ENCODE measurements at places on chromosomes 5 and 9.

DNA sequence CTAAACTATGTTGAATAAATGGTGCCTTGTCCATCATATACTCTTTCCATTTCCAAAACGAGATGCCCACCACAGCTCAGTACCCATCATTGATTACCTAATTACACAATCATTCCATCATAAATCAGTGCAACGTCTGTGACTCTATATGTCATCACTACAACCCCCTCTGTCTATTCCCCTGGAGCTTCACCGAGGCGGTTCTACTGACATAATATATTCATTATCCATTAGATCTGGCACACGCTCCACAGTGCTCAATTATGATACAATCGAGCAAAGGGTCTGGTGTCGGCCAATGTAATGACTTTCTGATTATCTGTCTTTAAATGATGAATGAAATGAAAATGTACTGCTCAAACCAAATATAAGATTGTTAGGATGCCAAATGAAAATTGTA, 1737.7 kb upstream of the WWC1 start:
- DNase-seq: no peak

DNA sequence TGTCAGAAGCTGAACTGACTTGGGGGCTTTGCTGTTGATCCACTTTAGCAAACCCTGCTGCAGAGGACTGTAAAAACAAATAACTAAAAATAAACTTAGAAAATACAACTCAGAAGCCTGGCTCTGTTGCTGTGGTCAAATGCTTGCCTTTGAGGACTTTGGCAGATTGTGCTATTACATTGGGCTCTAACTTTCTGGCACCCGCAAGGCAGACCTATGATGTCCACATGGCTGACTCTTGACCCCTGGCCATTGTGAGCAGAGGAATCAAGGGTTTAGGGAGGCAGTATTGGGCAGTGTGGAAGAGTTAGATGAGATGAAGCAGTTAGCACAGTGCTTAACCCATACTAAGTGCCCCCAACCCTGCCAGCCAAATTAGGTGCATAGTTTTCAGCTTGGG, 34.0 kb downstream of the OTULIN start:
- DNase-seq: no peak

- DNase-seq: peak; percentile 28
Observed at GRCh38 chr9:17005056-17005823, 129.6 kb upstream of the CNTLN start.

DNA sequence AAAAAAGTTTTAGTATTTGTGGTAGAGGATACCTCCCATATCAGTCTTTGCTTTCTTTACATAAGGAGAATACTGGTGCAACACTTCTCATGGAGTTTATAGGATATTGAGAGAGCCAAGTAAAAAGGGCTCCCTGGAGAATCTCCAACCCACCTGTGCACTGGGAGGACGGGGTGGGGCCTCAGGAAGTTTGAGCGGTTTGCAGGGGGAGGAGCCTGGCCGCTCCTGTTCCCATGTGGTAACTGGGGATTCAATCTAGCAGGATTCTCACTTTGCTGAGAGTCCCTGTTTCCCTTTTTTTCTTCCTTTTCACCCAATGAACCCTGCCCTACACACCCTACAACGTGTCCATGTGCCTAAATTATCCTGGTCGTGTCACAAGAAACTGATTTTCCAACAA, 82.8 kb downstream of the APTX start:
- DNase-seq: no peak

DNA sequence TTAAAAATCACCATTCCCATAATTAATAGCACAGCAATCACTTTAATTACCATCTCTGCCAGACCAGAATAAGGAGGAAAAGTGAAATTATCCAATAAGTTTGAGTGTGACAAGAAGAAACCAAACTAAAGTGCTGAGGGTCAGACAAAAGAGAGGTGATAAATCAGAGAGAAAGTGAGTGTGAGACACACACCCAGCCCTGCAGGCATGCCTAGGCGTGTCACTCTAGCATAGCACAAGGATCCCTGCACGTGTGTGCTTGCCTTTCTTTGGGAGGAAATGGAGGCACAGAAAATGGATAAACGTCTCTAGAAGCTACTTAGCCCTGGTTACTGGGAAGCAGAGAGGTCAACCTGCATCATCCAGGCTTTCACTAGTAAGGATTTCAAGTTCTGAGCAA, 56.2 kb downstream of the SEMA6A start:
- no peak for DNase-seq

DNA sequence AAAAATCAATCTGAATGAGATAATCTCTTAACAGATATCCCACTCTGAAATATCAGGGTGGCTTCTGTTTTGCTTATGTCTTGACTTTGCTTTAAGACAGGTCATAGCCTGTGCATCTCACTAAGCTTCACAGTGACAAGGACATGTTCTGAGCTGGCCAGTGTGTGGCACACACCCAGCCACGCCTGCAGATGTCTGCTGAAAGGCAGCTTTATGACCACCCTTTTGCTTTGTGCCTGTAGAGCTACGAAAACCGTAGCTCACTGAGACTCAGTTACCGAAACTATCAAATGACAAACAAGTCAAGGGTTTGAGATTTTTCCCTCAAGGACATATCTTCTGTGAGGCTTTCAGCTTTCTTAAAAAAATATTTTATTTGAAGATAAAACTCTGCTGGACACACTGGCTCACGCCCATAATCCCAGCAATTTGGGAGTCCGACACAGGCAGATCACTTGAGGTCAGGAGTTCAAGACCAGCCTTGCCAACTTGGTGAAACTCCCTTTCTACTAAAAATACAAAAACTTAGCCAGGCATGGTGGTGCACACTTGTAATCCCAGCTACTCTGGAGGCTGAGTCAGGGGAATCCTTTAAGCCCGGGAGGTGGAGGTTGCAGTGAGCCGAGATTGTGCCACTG, 233.2 kb downstream of the SPATA31A1 start:
- no peak for DNase-seq

GRCh38 chr5:179762781-179763176, 30.2 kb downstream of the MAML1 start:
- DNase-seq: peak; percentile 50

DNA sequence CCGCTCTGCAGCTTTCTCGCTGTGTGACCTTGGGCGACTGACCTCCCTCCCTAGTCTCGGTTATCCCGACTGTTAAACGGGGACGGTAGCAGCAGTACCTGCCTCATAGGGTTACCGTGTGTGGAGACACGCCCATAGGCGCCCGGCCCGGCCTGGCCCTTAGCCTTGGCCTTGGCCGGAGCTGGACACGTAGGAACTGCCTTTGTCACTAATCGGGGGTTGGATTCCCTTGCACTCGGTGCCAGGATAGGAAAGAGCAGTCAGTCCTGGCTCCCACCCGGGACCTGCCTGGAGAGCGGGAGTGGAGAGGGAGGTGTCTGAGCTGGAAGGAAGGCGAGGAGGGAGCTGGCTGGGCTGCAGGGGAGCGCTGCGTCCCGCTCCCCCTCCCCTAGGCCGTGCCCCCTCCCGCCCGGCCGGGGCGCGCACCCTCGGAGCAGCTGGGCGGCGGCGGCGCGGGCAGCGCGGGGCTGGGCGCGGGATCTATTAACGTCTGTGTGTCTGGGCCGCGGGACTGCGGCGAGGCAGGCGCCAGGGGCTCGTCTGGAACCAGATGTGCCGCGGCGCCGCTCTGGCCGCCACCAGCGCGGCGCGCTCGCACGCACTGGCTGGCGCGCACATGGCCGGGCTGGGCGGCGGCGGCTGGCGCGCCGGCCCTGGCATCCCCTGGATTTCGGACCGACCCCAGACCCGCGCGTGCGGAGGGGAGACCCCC, 31.7 kb downstream of the PRRX2 start:
- no peak for DNase-seq

GRCh38 chr9:79658926-79659325, 87.2 kb downstream of the TLE4 start:
- no peak for DNase-seq

DNA sequence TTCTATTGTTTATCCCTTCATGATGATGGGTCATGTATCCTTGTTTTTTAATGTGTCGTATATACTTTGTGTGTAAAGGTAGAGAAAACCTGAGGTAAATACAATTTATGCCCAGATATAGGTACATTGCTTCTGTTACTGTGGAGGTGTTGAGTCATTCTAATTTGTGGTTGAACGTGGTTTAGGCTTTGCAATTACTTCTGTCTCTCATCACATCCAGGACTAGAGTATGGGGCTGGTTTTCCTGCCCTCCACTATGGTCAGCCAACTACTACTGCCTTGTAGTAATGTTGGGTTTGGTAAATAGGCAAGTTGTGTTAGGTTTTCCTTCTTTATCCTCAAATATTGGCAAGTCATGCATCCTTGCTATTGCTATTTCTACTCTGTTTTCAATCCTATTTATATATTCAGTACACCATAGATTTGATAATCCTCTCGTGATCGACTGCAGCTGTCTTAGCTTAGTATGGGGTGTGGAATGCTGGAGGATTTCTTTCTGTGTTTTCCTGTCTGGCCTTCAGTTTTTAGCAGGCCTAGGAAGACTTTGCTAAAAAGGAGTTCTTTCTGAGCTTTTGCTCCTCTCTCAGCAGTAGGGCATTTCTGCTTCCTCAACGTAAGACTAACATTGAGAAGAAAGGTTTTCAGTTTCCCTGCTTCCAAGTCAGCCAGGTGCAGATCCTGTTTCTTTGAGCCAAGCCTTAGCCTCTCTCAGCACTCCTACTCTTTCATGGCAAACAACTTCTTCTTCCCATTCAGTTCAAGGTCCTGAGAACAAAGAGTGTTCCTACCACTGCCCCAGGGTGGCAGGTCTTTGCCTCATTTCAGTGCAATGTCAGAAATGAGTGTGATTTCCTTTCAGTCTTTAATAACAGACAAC, 844.4 kb upstream of the CDH18 start:
- no peak for DNase-seq

DNA sequence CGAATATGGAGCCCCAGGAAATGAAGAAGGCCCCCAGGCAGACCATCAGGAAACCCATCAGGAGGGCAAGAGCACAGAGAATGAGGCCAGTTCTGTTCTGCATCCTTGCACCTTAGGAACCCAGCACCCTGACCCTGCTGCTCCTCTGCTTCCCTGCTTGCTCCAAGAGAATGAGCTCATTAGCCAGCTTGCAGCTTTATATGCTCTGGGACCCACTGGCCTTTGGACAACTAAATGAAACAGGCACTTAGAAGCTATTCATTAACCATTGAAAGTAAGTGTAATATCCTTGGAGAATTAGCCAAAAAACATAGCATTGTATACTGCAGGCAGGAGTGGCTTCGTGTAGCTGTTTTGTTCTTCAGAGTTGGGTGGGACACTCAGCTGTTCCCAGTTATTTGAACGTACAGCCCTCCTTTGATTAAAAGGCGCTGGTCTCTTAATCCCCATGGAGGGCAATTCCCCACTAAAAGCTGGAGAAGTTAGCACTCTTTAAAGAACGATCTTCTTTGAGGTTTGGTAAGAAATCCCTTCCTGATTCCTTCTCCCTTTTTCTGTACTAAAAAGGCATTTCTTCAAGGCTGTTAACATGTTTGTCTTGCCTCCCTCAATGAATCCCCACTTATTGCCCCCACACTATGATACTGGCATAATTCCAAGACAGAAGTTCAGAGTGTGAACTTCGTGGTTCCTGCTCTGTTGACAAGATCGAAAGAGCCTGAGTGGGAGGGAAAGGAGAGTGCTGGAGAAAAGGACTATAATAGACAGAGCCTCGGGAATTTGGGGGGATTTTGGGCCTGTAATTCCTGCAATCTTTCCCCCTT, at the start of gene TMEM252:
TSS of gene TMEM252 (minus strand) at position 172 of the 824 bp plus-strand sequence. CDS start at position 103, 69 bp downstream.
- no peak for DNase-seq

DNA sequence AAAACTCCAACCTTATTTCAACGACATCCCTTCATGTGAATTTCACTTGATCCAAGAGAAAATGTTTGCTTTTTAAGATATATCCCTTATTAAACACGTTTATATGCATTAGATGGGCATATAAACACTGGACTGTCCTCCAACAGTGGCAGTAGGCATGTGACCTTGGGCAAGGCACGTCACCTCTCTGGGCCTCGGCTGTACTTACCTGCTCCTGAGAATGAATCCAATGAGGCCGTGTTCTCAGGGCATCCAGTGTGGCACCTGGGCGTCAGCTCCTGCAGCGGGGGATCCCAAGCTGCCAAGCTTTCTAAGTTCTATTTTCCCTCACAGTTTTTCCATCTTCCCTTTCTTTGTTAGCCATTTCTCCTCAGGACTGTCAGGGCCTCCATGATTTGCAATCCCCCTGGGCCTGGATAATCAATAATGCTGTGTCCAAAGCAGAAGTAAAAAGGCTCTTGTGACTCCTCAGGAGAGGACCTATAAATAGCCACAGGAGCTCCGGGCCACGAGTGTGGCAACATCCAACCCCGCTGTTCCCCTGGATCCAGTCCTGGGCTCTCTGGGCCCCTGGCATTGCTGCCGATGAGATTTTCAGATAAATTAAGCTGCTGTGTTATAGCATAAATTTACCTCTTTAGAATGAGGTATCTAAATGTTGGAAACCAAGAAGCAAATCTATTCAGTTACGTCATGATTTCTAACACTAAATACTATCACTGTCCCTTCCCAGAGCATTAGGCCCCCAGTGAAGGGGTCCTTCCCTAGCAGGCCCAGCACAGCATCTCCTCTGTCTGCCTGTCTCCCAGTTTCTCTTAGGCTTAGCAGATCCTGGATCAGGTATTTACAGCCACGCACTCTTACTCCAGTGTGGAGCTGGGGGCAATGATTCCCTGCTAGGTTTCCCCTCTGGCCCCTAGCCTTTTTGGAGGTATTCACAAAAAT, 76.8 kb downstream of the PTPN3 start:
- no peak for DNase-seq

DNA sequence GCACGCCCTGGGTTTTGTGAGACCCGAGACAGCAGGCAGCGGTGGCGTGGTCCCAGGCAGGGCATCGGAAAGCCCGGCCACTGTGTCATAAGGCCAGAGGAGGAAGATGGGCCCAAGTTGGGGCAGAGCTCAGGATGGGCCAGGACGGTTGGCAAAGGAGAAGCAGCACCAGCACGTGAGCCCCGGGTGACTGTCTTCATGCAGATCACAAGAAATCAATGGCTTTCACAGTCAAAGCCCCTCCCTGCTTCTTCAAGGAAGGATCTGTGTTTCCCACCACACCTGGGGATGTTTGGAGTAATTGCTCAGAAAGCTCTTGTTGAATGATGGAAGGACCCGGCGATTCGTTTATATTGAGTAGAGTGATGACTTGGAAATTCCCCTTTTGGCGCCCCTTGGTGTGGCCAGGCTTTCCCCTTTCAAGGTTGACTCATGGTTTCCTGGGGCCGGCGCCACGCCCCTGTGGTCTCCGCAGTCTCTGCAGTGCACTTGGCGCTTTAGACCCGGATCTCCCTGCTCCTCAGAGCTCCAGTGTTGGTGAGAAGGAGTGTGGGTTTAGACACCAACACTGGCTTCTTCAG, 52.1 kb downstream of the IL31RA start:
- no peak for DNase-seq

DNA sequence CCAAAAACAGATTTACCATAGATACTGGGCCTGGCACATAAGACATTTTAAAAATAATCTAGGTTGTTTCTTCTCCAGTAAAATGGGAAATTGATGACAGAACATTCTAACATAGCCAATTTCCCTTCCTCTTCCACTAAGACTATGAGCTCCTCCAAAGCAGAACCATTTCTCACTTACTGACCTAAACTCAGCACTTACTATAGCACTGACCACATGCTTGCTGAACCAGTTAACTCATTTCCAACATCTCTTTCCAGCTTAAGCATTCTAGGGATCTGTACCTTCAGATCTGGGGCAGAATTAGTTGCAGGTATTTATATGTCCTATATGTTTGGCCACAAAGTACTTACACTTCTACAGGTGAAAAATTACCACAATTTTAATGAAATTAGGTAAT, 58.9 kb downstream of the TTC39B start:
- no peak for DNase-seq
